ENCODE measurements at places on chromosomes 5 and 9.

- DNase-seq, result no peak
These were observed 2.0 kb upstream of the ANP32B start for GRCh38 chr9:97980918-97981845.

DNA sequence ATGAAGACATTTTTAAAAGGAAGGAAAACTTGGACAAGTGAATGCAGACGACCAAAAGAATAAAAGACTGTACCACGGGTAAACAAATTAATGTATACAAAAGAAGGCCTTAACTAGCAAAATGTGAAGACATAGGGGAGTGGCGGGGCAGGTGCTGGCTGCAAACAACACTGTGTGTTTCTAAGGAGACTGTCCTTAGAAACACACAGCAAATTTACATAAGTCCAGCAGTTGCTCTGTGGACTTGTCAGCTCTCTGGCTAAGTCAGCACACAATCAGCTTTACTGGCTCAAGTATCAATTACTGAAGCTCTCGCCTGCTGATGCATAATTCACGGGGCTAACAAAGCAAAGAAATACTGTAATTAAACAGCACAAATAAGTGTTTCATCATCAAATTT lies 24.8 kb downstream of the PTBP3 start:
- no peak for DNase-seq

- DNase-seq, result no peak
These were observed 70.8 kb upstream of the EGFLAM start for GRCh38 chr5:38187532-38187931.

DNA sequence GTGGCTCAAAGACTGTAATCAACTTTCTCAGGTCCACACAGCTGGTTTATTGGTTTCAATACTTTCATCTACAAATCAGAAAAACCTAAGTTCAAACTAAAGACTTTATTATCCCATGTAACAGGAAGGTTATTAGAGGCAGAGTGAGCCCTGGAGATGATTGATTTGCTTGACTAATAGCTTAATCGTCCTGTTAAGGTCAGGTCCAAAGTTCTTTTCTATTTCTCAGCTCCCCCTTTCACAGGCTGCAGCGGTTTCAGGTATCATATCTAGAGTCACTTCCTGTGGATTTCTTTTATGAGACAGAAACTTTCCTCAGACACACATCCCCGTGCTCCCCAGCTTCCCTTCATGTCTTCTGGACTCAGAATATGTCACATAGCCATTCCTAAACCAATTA lies 166.4 kb downstream of the PRELID2 start:
- no peak for DNase-seq

DNA sequence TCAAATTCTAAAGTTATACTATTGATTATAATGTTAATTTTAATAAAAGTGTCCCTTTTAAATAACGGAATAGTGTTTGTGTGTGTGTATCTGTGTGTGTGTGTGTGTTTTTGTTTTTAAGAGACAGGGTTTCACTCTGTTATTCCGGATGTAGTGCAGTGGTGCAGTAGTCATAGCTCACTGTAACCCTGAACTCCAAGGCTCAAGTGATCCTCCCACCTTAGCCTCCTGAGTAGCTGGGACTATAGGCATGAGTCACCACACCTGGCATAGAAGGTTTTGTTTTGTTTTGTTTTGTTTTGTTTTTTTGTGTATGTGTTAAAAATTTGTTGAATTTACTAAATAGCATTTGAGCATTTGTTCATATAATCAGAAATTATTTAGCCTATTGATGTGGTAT lies 64.6 kb downstream of the YTHDC2 start:
- DNase-seq, result no peak

DNA sequence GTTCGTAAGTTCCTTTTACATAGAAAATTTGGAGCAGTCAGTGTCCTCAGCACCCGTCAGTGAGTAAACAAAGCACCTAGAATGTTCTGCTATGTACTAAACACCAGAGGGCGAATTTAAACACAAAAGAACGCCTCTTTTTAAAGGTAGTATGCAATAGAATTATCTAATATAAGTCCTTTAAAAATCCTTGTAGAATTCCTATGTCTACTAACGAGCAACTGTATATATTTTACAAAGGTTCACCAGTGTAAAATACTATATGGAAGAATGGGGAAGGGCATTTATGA lies 499 bp upstream of the TMEM232 start:
- no peak for DNase-seq

GRCh38 chr5:115892021-115892420 lies 50.3 kb downstream of the AP3S1 start:
- no peak for DNase-seq

DNA sequence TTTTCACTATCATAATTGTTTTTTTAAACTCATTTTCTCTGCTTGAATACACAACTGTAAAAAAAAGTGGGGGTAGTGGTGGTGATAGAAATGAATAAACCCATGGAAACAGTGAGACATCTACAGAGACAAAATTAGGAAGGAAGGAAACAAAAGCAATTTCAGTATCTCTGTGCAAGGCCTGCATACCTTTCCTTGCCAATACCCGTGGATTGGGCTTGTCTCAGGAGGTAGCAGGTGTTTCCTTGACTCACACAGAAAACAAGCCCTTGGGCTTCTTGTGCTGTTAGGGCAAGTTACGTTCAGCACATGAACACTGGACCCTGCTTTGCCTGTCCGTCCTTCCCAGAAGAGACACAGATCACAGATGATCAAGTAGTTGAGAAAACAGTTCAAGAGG lies 372.2 kb downstream of the ZSWIM6 start:
- no peak for DNase-seq

DNA sequence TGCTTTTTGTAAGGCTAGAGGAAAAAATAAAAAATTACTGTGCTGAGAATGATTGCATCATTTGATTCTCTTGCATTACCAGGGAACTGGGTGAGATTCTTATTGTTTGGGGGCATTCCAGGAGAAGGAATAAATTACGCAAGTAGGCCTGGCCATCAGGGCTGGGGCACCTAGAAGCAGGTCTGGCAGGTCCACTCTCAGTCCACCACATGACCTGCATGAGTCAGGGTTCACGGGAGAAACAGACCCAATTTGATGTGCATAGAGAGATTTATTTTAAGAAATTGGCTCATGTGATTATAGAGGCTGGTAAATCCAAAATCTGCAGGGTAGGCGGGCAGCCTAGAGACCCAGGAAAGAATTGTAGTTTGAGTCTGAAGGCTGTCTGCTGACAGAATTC lies 59.6 kb downstream of the ZNF622 start:
- DNase-seq, result no peak

GRCh38 chr9:114785866-114786650 lies 19.8 kb downstream of the TNFSF15 start:
- DNase-seq, result no peak

DNA sequence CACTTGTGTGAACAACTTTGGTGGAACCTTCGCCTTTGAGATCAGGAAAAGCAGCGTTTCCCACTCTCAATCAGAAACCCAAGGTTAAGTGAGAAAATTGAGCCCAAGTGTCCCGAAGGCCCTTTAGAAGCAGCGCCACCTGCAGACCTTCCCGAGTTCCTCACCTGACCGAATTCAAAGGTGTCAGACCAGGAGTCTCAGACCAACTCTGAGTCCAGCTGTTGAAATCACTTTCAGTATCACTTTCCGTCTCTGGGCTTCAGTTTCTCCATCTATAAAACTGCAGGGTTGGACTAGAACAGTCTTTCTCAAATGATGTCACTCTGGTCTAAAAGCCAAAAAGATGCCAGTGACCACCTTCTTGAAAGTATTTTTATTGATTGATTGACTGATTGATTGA lies 31.7 kb upstream of the GRHPR start:
- DNase-seq, result peak; percentile 64

DNA sequence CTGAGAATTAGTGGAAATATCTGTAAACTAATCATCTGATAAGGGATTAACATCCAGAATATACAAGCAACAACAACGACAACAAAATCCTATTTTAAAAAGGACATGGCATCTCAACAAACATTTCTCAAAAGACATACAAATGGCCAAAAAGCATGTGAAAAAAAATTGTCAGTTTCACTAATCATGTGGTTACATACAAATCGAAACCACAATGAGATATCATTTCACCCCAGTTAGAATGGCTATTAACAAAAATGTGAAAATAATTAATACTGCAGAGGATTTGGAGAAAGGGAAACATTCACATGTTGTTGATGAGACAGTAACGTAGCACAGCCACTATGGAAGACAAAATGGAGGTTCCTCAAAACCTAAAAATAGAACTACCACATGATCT lies 69.5 kb downstream of the ERP44 start:
- no peak for DNase-seq

DNA sequence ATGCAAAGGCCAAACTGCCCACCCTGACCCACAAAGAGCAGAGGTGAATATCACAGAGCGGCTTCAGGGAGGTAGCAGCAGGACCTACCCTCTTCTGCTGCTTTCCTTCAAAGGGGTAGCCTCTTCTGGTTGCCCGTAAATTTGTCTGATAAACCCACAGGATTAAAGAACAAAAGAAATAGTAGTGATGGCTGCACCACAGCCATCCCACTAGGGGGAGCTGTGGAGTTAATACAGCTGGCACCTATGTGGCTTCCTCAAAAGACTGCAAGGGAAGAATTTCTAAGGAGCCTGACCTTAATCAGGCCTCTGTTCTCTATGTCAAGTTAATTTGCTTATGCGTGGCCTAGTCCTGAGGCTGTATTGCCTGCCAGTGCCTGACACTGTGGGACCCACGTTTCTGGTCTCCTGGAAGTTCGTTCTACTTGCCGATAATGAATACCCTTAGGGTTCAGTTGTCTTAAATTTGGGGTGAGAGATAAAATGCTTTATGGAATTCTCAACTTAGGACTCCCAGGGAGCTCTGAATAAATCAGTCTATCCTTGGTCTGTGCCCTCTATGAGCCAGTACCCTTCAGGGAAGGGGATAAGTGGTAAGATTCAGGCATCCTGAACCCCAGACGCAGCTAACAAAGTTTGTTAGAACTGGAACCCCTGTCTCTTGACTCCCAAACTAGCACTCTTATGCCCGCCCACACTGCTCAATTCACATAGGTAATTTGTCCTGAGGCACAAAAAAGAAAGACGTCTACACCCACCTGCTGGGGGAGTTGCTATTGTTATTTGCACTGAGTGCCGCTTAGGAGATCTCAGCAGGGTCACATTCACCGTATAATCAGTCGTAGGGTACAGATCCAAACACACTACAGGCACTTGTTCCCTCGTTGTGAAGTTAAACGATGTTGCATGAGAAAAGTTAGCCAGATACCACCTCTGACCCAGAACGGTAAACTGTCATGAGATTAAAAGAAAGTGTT lies 77.1 kb downstream of the SUSD1 start:
- DNase-seq, result peak; percentile 47

- no peak for DNase-seq
These were observed 6.1 kb upstream of the CACFD1 start for GRCh38 chr9:133453651-133454050.

DNA sequence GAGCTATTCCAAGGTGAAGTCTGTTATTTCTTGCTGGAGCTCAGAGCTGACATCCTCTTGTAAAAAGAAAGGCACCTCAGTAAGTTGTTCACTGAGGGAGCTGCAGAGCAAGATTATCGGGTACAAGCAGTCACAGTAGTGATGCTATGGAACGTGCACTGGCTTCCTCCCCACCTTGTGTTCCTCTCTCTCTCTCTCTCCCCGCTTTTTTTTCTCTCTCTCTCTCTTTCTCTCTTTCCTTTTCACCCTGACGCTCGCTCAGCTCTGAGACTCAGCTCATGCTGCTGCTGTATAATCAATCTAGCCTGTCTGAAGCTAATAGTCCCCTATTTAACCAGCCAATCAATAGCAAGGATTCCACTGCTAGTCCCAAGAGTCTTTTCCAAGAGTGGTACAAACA lies 587.6 kb upstream of the CDH18 start:
- DNase-seq, result no peak

GRCh38 chr5:13662626-13663025 lies 281.9 kb downstream of the DNAH5 start:
- no peak for DNase-seq

- peak; percentile 4 for DNase-seq
These were observed 12.0 kb upstream of the C9 start for GRCh38 chr5:39376293-39376714.

DNA sequence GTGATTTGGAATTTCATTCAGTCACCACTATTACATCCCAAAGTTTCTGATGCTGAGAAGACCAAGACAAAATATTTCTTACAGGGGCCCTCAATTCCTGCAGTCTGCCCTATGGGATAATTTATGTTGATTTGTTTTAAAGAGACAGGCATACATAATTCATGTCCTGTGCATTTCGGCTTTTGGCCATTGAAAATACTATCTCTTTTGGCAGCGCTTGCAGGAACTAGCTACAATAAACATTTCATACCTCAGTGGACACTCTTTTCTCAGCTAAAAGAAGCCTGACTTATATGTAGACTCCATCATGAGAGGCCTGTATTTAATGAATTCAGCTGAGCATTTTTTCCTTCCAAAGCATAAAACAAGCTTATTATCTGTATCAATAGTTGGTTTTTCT lies 451.9 kb upstream of the C9orf72 start:
- DNase-seq, result no peak

GRCh38 chr9:77735494-77735893 lies 87.4 kb upstream of the GNA14 start:
- DNase-seq, result no peak

DNA sequence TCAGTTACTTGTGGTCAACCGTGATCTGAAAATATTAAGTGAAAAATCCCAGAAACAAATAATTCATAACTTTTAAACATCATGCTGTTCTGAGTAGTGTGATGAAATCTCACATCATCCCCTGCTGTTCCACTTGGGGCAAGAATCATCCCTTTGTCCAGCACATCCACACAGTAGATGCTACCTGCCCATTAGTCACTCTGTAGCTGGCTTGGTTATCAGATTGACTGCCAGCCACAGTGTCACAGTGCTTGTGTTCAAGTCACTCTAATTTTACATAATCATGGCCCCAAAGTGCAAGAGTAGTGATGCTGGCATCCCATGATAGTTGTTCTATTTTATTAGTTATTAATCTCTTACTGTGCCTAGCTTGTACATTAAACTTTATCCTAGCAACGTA lies 39.1 kb upstream of the CER1 start:
- no peak for DNase-seq

GRCh38 chr5:138370537-138370936 lies 18.1 kb downstream of the KDM3B start:
- no peak for DNase-seq

DNA sequence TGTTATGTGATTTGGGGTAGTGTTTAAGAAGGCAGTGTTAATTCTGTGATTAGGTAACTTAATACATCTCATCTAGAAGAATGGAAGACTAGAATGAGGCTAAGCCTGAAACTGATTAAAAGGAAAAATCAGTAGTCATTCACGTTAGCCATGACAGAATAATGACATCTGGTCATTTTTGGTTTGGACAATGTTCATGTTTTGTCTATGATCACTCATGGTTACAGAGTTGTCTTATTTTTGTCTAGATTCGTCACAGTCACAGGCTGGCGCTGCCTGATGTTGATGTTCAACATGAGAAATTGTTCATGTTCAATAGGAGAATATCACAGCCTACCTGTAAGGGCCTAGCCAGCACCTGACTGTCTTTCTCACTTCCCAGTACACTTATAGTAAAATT lies 9.5 kb upstream of the DOCK2 start:
- no peak for DNase-seq
